ENCODE measurements at places on chromosomes 11 and 22.

GRCh38 chr11:72067266-72067665, 13.1 kb downstream of the NUMA1 start:
- no peak for DNase-seq

GRCh38 chr11:111091321-111091938, 154.1 kb upstream of the POU2AF2 start:
- no peak for DNase-seq

GRCh38 chr11:117950301-117950700, 21.1 kb upstream of the TMPRSS13 start:
- no peak for DNase-seq

- DNase-seq: no peak
These were observed 37.1 kb downstream of the SVIP start for GRCh38 chr11:22792497-22792896.

GRCh38 chr11:124108156-124108555, 7.1 kb upstream of the VWA5A start:
- DNase-seq: no peak
